ENCODE measurements at places on chromosomes 12 and 14.

DNA sequence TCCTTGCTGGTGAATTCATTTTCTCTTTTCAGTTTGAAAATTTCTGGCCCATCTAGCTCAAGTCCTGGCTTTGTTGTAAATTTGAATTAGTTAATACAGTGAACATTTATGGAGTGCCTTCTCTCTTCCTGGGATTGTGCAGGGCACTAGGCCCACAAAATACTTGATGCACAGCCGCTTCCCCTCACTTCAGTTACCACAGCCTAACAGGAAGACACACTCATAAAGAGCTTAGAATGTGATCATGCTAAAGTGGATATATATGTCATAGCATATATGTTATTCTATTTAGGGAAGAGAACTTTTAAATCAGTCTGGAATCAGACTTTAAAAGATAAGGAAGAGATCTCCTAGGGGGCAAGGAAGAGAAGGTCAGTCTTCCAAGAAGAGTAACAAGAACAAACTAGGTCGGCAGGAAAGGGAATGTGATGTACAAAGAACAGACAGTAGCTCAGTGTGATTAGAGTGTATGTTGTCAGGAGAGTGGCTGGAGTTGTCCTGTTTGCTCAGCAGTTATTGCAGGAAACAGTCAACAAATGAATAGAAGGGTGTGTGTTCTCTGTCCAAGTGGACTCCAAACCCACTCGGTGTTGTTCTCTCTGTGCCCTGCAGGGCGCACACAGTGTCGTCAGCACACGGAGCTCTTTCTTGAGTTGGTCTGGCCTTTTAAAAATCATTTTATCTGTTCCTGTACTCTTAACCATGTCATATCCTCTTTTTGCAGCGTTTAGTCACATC, 74.4 kb downstream of the DAAM1 start:
- no peak for DNase-seq

- DNase-seq: no peak
Measured at GRCh38 chr12:31861360-31861759, 97.9 kb upstream of the RESF1 start.

DNA sequence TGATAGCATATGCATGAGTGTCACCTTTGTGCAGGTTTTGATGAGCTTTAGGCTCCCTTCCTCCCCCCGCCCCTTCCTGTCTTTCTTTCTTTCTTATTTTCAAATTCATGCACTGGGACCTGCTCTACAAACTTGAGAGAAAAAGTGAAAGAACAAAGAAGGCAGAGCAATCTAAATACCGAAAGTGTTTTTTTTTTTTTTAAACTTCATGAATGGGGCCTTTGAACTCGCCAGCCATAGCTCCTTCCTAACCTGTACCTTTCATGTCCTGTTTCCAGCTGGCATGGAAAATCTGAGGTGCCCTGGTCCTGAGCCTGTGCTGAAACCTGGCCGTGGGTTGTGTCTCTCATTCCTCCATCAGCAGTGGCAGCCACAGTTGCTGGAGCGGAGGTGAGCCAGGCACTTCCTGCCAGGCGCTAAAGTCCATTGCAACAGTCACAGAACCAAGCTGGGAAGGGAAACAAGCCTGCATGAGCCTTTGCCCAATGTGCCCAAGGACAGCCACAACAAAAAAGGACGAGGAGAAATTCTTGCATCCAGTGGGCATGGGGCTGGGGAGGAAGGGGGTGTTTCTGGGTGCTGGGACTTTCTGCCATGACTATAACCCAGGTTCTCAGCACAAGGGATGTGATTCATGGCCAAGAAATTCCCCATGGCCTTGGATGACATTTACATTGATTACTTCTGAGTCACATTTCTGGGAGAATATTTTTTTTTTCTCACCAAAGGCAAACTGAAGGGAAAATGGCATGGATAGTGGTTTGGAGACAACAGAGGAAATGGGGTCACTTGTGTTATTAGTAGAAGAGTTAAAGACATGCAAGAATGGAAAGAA, 102.7 kb downstream of the TMEM30B start:
- peak; percentile 94 for DNase-seq

DNA sequence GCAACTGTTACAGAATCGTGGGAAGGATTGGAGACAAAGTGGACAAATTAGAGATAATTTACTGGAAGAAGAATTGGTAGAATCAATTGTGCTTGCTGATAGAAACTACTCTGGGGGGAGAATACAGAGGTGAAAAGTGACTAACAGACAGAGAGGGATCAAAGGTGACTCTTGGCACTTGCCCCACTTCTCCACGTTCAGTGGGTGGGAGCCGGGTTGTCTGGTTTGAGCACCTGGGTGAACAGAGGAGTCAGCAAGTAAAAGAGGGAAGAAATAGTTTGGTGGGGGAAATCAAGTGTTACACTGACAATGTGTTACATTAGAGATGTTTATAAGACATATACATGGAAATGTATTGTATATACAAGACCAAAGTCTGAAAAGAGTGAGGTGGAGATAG, 69.1 kb downstream of the PPP2R5E start:
- DNase-seq: no peak

DNA sequence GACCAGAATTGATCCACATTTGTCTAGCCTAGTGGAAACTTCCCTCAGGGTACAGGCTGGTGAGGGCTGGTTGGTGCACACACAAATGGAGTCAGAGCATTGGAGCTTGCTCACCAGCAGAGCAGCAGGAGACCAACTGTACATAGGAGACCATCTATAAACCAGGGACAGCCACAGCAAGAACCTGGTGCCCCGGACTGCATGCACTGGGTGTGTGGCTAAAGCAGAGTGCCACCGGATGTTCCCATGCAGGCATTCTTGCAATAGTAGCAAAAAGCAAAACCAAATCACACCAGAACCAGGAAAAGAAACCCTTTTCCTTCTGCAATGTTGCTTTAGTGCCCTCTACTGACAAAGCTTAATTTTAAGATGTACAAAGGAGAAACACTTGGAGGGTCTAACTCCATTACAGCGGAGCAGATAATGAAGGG, 136.4 kb downstream of the MDGA2 start:
- no peak for DNase-seq

GRCh38 chr12:62123721-62124203, 136.4 kb upstream of the USP15 start:
- peak; percentile 17 for DNase-seq

DNA sequence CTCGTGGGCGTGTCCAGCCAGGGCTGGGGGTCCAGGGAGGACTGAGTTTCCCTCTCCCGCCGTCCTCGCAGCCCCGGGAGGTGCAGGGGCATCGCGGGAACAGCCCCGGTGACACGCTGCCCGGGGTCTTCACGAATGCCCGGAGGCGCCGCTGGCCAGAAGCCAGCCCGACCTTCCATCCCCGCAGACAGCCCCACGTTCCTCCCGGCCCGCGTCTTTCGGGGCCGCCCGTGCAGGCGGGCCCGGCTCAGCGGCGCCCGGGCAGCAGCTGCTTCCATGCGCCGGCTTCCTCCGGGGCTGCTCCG, 827 bp upstream of the TEDC1 start:
- no peak for DNase-seq

DNA sequence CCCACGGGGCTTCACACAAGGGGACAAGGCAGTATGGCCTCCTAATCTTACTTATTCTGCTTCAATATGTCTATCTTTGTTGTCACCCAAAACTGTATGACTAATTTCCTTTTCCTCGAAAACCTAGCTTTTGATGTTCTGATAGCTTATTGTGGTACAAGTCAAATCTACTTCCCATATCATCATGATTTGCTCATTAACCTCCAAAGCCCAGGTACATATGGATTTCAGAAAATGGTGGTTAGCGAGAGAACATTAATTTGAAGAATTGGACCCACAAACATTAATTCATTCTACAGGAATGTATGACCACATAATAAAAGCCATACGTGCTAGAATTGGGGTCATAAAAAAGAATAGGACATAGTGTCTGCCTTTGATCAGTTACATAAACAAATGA, 412.5 kb downstream of the CCDC91 start:
- no peak for DNase-seq

GRCh38 chr14:33851931-33852330, 98.9 kb downstream of the EGLN3 start:
- DNase-seq: no peak

DNA sequence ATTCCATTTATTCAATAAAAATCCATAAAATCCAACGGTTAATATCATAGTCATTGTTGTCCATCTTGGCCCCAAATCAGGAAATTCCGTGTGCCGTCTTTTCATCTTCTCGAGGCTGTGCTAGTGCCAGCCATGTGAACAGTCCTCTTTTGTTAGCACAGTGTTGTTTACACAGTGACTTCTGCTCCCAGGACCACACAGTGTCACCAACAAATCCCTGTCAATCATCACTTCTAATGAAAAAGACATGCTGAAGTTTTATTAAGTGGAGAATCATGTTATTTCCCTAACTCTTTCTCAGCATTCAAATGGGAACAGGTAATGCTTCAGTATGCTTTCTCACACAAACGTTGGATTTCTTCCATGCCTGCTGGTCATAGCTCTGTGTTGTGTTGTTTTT, 1.9 kb upstream of the SLCO1A2 start:
- DNase-seq: no peak

DNA sequence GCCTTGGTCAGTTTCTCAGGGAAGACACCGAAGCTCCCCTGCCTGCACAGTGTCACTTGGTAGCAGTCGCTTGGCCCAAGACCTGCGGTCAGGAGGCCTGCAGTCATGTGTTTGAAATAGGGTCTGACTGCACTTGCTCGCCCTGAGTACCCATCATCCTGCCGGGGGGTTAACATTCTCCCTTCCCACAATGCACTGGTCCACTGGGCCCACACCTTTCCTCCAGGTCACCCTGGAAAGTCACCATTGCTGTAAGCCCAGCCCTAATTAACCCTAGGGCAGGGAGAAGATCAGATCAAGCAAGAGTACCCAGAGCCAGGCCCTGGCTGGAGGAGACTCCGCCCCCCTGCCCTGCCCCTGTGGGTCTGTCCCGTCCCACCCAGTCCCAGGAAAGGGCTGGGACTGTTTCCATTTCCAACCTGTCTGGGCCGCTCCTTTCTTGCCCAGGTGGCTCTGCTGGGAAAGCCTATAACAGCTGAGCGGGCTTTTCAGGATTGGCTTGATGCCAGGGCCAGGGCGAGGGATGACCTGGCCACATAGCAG, 87.1 kb downstream of the ZFP36L1 start:
- DNase-seq: no peak
